ENCODE measurements at places on chromosomes 4 and X.

DNA sequence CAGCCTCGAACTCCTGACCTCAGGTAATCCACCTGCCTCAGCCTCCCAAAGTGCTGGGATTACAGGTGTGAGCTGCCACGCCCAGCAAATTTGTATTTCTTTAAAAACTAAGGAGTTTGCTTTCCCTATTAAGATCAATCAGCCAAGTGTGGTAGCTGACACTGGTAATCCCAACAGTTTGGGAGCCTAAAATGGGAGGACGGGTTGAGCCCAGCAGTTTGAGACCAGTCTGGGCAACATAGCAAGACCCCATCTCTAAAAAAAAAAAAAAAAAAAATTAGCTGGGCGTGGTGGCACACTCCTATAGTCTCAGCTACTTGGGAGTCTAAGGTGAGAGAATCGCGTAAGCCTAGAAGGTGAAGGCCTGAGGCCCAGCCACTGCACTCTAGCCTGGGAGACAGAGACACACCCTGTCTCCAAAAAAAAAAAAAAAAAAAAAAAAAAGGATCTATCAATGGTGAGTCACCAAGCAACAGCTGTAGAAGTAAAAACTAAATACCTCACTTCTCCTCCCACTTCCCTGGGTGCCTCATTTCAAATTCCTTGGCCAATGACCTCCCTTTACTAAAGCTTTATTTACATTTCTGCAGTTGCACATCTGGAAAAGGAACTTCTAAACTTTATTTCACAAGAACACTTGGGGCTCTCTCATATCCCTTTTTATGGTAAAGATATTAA lies 54.5 kb downstream of the LDB2 start:
- DNase-seq, result no peak

DNA sequence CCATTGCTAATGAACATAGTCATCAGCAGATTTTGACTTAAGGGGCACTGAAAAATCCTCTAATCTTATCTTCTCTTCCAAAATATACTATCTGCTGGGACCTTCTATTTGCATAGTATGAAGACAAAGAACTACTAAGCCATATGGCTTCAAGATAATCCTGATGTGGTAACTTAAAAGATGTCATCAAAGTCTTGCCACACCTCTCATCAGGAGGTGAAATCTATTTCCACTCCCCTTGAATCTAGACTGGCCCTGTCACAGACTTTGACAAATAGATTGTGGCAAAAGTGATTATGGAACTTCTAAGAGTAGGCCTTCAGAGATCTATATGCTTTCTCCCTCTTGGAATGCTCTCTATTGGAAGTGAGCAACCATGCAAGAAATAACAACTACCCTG lies 27.3 kb upstream of the TET2 start:
- no peak for DNase-seq

DNA sequence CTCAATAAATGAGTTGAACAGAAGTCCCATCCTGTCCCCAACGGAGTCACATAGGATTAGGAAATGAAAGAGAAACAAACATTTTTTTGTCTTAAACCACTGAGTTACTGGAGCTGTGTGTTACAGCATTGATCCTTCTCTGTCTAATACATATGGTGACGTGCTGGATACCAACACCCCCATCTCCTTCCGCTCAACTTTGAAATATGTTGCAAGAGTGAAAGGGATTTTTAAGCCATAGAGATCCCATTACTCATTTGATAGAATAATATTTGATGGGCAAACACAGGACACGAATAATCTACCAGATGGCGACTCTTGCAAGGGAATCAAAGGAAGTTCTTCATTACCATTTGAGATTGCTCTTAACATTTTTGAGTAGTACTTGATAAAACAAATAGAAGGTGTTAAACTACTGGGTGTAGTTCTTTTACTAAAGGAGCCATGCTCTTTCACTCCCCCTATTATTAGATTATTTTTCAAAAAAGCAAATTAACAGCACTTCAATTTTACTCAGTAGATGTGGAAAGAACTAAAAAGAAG lies 140.5 kb downstream of the PACRGL start:
- no peak for DNase-seq

GRCh38 chrX:69066966-69067525 lies 98.2 kb downstream of the PJA1 start:
- no peak for DNase-seq

DNA sequence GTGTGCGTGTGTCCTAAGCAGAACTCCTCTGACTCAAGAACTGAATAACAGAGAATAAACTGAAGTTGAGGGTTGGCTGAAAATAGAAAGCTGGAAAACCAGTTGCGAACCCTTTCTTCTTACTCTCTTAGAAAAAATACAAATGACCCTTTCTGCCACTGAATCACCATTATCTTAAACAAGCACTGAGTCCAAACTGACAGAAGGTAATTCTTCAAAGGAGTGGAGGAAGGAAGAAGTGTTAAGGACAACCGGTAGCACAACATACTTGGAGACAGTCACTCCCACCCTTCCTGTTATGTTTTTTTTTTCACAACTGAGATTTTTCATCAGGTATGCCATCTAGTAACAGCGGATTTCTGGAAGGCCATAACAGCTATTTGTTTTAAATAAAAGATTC lies 38.1 kb downstream of the HELQ start:
- DNase-seq, result no peak

GRCh38 chrX:129529685-129530281 lies 6.5 kb upstream of the SMARCA1 start:
- no peak for DNase-seq

DNA sequence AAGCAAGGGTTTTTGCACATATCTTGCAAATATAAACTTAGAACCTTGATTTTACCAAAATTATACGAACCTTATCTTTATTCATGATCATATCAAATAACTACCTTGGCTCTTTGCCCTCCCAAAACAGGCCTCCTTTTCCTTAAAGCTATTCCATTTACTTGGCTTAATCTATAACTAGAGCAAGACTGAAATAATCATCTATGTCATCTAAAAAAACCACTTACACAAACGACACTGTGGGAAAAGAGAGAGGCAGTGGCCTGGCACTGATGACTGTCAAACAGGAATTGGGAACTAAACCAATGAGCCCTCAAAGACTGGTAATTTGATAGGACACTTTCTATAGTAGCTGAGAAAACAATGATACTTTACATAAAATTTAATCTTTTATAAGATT lies 11.7 kb upstream of the PTPN13 start:
- no peak for DNase-seq

GRCh38 chrX:108582151-108582550 lies 142.5 kb downstream of the COL4A5 start:
- DNase-seq, result no peak

DNA sequence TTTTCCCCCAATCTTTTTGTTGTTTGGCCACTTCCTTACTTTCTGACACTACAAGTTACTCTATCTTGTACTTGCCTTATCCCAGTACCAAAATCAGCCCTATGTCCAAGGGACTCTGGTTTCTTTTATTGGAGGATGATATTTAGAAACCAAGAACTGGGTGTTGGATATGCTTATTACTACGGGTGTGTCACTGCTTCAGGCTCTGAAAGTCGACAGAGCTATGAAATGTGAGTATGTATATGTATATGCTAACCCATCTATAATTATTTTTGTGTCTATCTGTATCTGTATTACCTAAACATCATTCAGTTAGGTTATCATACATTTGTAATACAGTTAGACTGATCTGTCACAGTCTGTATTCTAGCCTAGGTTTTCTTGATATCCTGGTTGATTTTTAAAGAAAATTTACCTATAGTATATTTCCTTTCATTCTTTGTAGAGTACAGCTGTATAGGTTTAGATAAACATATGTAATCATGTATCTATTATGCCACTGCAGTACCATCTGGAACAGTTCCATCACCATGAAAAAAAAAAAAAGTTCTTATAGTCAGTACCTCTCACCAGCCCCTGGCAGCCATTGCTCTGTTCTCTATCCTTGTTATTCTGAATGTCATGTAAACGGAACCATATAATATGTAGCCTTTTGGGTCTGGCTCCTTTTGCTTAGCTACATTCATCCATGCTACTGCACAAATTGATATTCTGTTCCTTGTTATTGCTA lies 18.1 kb downstream of the SEC24B start:
- no peak for DNase-seq

DNA sequence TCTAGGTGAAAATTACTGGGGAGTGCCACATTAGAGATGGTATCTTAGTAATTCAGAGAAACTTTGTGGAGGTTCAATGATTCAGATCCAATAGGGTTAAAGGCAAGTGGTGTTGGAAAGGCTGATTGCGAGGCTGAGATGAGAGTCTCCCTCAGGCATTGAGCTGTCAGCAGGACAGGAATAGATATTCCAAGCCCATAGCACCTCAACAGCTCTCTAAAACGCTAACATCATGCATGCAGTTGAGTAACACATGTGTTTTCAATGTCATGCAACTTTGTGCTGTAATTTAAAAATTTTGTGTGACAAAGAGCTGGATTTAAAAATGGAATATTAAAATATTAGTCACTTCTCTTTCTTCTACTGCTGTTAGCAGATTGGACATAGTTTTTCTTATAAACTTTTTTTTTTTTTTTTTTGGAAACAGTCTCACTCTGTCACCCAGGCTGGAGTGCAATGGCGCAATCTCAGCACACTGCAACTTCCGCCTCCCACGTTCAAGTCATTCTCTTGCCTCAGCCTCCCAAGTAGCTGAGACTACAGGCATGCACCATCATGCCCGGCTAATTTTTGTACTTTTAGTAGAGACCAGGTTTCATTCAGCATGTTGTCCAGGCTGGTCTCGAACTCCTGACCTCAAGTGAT lies 173.5 kb upstream of the C1QTNF7 start:
- no peak for DNase-seq

- no peak for DNase-seq
Measured at GRCh38 chr4:62194342-62194741, 994.2 kb downstream of the ADGRL3 start.

DNA sequence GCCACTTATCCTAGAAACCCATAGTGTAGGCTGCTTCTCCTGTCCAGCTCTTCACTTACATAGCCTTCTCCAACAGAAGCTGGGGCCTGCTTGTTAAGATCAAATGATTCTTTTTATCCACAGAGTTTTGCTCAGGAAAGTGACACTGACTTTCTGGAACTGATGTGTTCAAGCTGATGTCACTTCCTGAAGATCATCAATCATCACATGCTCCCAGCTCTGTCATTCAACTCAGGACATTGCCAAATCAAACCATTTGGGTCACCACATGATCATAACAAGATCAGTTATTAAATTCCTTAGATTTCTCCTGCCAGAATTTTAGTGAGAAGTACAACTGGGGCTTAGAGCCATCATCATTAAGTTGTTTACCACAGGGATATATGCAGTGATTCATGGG lies 39.4 kb downstream of the GLRA3 start:
- DNase-seq, result no peak

DNA sequence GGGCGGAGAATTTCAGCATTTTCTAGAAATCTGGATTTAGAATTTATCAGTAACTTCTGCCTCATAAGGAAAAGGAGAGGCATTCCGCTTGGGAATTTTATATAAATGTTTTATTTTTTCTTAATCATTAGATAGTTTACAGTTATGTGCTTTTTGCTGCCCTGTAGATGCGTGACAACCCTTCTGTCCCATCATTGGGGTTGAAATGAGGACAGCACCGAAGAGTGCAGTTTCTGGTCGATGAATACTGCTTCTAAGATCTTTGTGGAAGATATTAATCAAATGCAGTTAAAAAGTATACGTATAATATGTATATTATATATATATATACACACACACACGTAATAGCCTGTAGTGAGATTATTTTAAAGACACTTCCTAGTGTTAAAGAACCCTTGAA lies 1.5 kb downstream of the RBPJ start:
- DNase-seq, result no peak

DNA sequence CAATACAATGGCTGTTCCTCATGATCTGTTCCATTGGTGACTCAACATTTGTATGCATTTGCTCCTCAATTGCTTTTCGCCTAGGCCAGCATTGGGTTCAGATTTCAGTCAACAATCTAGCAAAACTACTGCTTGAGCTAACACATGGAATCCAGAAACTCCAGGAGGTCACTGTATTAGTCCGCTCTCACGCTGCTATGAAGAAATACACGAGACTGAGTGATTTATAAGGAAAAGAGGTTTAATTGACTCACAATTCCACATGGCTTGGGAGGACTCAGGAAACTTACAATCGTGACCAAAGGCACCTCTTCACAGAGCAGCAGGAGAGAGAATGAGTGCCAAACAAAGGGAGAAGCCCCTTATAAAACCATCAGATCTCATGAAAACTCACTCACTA lies 67.1 kb downstream of the RXFP1 start:
- no peak for DNase-seq

GRCh38 chr4:36304138-36304681 lies 22.8 kb downstream of the DTHD1 start:
- no peak for DNase-seq

- DNase-seq, result no peak
Measured at GRCh38 chr4:124163401-124163800, 549.1 kb downstream of the ANKRD50 start.

DNA sequence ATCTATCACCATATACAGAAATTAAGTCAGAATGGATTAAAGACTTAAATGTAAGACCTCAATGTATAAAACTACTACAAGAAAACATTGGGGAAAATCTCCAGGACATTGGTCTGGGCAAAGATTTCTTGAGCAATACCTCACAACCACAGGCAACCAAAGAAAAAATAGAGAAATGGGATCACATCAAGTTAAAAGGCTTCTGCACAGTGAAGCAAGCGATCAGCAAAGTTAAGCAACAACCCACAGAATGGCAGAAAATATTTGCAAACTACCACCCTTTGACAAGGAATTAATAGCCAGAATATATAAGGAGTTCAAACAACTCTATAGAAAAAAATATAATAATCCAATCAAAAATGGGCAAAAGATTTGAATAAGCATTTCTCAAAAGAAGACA lies 236.9 kb upstream of the EMCN start:
- DNase-seq, result no peak

- no peak for DNase-seq
Measured at GRCh38 chr4:80252427-80252826, 14.0 kb upstream of the FGF5 start.

DNA sequence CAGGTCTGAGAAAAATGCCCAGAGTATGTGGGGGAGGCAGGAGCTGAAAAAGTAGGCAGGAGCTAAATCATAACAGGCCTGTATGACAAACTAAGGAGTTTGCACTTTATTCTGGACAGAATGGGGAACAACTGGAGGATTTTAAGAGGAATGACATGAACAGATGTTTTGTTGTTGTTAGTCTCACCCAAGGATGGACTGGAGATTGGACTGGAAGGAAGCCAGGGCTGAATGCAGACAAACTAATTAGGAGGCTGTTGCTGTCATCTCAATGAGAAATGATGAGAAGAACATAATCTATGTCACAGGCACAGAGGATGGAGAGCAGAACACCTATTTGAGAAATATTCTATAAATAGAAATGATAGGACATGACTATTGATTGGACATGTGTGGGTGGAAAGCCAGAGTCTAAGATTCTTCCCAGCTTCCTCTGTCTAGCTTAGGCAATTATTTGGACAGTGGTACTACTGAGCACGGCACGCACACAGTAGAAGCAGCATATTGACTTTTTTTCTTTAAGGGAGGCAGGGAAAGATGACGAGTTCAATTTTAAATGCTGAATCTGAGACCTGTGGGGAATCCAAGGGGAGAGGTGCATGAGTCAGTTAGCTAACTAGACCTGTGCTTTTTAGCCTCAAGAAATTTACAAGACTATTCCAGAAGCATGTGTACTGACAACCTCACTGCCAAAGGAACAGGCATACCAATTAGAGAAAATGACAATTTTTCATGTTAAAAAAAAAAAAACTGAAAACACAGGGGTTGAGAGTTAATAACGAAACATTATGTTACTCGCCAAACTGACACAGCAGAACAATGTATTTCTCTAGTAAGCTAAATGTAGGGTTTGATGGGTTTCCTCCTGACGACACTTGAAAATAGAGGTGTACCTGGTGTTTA lies 963 bp upstream of the USO1 start:
- DNase-seq, result peak; percentile 22

- no peak for DNase-seq
Measured at GRCh38 chr4:53707491-53707890, 116.2 kb upstream of the LNX1 start.

- no peak for DNase-seq
Measured at GRCh38 chr4:80897537-80898303, 132.8 kb upstream of the BMP3 start.

Measured in RWPE1 (cell line).